ENCODE measurements at places on chromosomes 2 and 18.

- DNase-seq = peak; percentile 47
Observed at GRCh38 chr2:16630463-16630862, 35.2 kb downstream of the CYRIA start.

DNA sequence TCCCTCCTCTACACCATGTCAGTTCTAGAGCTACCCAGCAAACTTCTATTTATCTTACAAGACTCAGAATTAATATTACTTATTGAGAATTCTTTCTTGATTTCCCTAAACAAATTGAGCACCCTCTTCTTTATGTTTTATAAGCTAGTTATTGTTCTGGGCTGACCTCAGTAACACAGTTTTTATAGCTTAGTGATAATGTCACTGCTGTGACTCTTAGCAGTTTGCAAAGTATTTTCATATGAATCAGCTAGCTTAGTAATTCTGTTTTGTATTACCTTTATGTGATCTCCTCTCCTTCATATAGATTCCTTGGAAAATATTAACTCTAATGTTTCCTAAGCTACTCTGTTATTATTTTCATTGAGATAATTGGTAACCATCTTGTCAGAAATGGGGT, 114.9 kb downstream of the PMS1 start:
- DNase-seq = no peak

DNA sequence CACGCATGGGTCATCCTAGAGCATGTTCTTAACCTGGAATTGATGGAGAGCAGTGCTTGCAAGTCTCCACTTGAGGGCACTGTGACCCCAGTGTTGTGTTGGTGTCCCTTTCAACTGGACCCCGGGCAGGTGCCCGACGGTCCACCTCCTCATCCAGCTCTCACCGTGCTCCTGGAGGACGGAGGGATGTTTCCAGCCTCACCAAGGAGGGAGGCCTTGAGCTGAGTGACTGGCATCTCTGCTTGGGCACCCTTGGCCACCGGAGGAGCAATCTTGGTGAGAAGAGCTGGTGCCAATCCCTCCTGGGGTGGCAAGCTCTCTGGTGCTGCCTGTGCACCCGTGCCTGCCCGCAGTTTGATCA, 45.4 kb upstream of the ASB18 start:
- DNase-seq = no peak

DNA sequence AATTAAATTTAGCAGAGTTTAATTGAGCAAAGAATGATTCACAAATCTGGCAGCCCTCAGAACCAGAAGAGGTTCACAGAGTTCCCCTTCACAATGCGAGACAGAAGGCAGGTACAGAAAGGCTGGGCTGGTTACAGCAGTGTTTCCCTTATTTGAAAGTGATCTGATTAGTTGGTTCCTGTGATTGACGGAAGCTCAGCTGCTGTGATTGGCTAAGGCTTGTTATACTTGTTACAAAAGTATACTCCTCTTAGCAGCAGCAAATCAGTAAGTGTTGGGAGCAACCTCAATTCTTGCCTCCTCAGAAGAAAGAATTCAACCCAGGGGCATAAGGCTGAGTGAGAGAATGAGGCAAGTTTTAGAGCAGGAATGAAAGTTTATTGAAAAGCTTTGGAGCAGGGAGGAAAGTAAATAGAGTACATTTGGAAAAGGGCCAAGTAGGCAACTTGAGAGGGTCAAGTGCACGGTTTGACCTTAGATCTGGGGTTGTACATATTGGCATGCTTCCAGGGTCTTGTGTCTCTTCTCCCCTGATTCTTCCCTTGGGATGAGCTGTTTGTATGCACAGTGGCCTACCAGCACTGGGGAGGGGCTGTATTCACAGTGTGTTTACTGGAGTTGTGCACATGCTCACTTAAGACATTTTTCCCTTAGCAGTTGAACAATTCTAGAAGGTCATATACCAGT, 431.8 kb upstream of the RAB12 start:
- DNase-seq = no peak

- no peak for DNase-seq
Observed at GRCh38 chr2:168852481-168852880, 37.7 kb downstream of the SPC25 start.

DNA sequence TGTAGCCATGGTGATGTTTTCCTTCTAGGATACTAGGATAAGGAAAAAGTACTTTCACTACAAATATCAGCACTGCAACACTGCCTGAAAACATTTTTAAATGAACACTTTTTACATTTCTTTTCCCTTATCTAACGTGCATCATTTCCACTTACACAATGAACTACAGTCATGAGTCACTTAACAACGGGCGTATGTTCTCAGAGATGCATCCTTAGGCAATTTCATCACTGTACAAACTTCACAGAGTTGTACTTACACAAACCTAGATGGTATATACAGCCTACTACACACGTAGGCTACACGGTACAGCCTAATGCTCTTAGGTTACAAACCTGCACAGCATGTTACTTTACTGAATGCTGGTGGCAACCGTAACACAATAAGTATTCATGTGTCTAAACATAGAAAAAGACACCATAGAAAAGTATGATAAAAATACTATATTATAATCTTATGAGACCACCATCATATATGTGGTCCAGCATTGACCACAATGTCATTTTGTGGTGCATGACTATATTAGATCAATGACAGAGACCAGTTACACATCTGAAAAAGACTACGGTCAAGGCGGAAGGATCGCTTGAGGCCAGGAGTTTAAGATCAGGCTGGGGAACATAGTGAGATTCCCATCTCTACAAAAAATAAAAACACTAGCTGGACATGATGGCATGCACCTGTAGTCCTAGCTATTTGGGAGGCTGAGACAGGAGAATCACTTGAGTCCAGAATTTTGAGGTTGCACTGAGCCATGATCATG, 39.8 kb downstream of the WDR33 start:
- no peak for DNase-seq

DNA sequence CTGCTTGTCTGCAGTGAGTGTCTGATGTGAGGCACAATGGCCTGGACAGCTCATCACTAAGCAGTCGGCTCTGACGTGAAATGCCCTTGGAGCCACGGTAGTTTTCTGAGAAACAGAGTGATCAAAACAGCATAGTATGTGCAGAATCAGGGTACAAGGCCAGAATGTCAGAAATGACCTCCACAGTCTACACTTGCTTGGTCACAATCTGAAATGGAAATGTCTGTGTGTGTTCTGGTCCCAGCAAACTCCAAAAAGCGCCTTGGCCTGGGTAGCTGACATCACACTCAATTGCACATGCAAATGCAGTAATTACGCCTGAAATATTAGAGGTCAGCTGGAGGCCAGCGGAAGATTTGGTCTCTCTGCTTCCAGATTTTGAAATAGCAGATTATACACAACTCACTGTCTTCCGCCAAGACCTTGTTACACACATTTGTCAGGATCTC, 95.4 kb downstream of the CTAGE1 start:
- no peak for DNase-seq

Measured in CD4-positive, alpha-beta T cell treated with Interleukin-1 beta for 1 hour (primary cell).